Thyroid gland (tissue), 4 donors: ENCODE measurements at places on chromosomes 4 and X. TPM values are rescaled to one million over a fixed set of nuclear protein-coding genes. Genes with fewer than 3 reads are reported as not detected.

DNA sequence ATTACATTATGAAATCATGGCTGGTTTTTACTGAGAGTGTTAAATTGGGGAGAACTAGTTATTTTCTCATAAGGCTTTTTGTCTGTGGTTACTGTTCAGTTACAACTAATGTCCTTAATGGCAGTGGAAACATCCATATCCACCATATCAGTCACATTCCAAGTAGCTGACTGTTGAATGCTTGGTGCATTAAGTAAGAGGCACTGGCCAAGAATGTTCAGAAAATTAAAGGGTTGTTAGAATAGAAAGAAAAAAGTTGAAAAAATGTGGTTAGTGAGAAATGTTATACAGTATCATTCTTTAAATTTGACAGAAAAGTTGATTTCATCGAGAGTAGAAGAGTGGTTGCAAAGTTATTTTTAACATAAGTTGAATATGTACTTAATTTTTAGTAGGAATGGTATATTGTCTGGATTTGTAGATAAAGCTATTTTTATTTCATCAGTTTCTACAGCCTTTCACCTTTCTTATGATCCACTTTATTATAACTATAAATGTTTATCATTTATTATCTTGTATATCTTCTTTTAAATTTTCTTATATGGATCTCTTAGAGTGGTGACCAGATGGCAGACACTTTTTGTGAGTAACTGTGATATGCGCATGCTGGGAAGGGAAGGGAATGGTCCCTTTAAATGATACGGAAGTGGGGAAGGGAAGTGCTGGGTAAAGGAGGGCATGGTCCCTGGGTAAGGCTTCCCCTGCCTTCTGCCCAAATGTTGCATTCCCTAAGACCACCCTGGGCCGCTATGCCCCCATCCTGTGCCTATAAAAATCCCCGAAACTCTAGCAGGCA, 2407.1 kb downstream of the ARAP2 start:
- no peak overlapping the region for H3K27ac ChIP-seq
- no peak for DNase-seq
- H3K27me3 ChIP-seq = no peaks in the 10 kb centered on the region
- H3K4me1 ChIP-seq = no peaks in the 10 kb centered on the region
- no peaks in the 10 kb centered on the region for H3K36me3 ChIP-seq
- H3K4me3 ChIP-seq = no peak overlapping the region

DNA sequence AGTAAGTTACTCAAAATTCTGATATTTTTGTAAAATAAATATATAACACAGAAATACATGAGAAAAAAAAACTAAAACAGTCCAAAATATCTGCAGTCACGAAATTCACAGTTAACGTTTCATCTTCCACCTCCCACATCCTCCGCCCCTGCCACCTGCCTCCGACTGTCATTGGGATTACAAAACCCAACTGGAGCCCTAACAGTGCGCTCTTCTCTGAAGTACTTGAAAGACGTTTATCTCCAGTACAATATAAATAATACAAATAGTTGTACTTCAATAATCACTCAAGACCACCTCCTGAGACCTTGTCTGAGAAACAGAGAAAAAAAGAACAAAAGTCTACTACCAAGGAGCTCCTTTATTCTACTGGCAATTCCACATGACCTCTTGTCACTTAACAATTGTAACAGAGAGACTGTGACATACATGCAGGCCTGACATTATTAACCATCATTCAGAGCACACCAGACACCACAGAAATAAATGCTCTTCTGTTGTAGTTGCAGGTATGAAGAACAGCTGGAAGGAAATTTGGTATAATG, 280.6 kb downstream of the PPP3CA start:
- H3K27ac ChIP-seq = no peak overlapping the region
- DNase-seq = no peak
- no peaks in the 10 kb centered on the region for H3K36me3 ChIP-seq

DNA sequence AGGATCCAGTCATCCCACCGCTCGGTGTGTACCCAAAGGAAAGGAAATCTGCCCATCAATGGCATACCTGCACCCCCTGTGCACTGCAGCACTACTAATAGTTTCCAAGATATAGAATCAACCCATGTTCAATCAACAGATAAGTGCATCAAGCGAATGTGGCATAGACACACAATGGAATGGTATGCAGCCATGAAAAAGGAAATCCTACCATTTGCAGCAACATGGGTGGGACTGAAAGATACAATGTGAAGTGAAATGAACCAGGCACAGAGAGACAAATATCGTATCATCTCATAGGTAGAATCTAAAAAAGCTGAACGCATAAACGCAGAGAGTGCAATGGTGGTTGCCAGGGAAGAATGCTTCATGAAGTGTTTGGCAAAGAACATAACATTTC, 42.5 kb downstream of the DHRSX start:
- no peak overlapping the region for H3K27ac ChIP-seq
- no peak overlapping the region for H3K4me3 ChIP-seq
- H3K36me3 ChIP-seq = no peaks in the 10 kb centered on the region

DNA sequence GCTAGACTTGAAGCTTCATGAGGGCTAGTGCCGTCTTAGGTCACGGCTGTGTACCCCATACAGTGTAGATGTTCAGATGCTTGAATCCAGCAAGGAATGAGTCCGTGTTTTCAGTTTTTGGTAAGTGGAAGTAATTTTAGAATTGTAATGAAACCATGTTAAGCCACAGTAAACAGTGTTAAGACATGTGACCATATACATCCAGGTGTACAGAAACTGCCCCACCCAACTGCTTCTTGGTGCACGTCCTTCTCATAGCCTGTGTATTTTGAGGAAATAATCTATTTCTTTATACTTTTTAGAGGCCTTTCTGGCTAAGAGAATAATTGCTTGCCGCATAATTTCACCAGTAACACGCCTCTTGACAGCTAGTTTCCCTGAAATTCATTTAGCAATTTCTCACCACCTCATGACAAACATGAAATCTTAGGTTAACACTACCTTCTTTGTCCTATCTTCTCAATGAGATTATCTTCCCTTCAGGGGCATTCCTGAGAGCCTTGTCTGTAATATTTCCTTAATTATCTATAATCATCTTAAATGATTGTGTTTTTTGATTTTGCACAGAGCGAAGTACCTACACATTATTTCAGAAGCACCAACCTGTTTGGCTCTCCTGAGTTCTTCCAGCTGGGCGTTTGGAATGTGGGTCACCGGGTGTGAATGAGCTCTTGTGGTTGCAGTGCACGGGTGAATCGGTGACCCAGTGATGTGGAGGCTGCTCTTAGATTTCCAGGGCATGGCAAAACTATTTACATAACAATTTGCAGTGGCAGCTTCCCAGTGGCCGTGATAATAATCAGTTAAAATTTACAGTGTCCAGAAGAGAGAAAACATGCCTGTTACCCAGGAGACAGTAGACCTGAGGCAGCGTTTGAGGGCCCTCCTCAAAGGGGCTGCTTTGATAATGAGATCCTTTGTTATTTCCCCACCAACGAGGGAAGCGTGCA, 50.2 kb upstream of the TADA2B start:
- peaks cover 17% of the 10 kb centered on the region for H3K4me1 ChIP-seq
- no peak overlapping the region for H3K27ac ChIP-seq
- H3K27me3 ChIP-seq = no peaks in the 10 kb centered on the region

GRCh38 chrX:131763674-131764073, 219.8 kb downstream of the OR13H1 start:
- no peaks in the 10 kb centered on the region for H3K36me3 ChIP-seq
- no peak overlapping the region for H3K27ac ChIP-seq
- H3K4me3 ChIP-seq = no peak overlapping the region
- H3K4me1 ChIP-seq = no peaks in the 10 kb centered on the region

DNA sequence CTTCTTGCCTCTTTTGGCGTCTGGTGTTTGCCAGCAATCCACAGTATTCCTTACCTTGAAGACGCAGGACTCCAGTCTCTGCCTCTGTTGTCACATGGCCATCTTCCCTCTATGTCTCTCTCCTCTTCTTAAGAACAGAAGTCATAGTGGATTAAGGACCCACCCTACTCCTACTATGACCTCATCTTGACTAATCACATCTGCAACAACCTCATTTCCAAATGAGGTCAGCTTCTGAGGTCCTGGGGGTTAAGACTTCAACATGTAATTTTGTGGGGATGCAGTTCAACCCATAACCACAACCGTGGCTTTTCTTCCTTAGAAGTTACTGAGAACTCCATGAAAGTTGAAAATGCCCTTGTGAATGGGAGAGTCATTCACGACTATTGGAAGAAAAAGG, 23.3 kb downstream of the TLR8 start:
- no peak for DNase-seq
- no peaks in the 10 kb centered on the region for H3K36me3 ChIP-seq
- H3K27ac ChIP-seq = no peak overlapping the region
- H3K4me3 ChIP-seq = no peak overlapping the region
- no peaks in the 10 kb centered on the region for H3K27me3 ChIP-seq

DNA sequence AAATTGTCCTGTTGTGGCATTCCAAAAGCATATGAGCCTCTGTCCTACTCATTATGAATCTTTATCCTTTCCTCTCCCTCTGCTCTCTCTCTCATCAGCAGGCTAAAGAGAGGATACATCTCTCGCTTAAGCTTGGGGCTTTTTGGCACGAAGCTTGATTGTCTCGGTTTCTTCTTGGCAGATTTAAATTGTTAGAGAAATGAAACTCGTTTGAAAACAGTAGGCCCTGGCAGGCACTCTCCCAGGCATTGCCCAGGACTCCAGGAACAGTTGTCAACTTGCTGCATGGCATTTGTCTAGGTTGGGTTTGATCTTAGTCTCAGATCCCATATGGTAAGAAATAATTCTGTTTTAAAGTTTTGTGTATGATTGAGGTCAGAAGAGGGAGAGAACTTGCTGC, 35.5 kb downstream of the NAA11 start:
- H3K27ac ChIP-seq = no peak overlapping the region
- no peaks in the 10 kb centered on the region for H3K4me1 ChIP-seq
- no peaks in the 10 kb centered on the region for H3K27me3 ChIP-seq
- no peaks in the 10 kb centered on the region for H3K36me3 ChIP-seq
- DNase-seq = no peak
- no peak overlapping the region for H3K4me3 ChIP-seq

ODAPH gene
- not detected for total RNA-seq

SMIM9 gene
- not detected for total RNA-seq
